HFFc6 (cell line): ENCODE measurements at places on chromosomes 1 and 21.

DNA sequence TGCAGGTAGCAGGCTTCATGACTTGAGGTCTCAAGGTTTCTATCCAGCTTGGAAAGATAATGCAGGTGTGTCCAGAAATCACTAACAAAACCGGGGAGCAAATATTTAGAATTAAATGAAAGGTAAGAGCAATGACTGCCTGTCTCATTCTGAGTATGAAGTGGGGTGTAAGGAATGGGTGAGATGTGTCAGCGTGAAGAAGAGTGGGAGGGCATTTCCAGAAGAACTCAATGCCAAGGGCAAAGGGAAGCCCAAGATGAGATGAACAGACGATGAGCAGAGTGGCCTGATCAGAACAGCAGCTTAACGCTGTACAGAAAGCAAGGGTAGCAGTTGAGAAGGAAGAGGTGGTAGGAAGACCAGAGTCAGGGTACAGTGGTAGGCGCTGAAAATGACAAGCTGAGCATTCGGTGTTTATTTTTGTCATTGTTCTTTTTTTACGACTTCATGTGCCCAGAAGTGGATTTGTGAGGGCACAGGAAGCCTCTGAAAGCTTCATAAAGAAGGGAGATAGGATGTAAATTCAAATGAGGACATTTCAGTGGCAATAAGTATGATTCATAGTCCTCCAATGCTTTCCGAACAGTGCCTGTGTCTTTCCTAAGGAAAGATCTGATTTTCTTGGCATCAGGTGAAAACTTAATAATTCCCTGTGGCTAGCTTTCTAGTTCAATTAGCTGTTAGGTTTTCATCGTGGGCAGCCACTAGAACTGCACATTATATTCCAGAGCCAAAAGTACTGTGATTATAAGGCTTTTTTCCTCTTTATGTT lies 190.5 kb downstream of the APP start:
- no peak for DNase-seq

DNA sequence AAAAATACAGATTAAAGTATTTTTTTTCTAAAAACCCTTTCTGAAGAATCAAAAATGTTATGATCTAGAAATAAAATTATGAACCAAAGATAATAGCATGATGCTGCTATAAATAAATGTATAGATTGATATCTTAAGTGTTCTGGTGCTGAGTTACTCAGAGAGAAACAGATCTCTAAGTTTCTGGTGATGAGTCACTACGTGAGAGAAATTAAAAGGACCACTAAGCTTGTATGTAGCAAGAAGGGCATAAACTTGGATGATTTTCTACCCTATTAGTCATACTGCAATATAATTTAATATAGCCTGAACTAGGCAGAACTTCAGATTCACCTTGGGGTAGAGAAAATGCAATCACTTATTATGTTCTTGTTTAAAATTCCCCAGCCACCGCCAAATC lies 514.8 kb downstream of the AMY1C start:
- DNase-seq, result no peak

GRCh38 chr1:224637515-224637914 lies 21.4 kb downstream of the CNIH3 start:
- peak; percentile 98 for DNase-seq

- DNase-seq, result no peak
Measured at GRCh38 chr1:215321802-215322201, 239.3 kb downstream of the KCNK2 start.

- DNase-seq, result no peak
Measured at GRCh38 chr1:3000671-3001470, 20.4 kb upstream of the ACTRT2 start.

GRCh38 chr1:31699341-31699891 lies 4.4 kb downstream of the COL16A1 start:
- DNase-seq, result no peak

DNA sequence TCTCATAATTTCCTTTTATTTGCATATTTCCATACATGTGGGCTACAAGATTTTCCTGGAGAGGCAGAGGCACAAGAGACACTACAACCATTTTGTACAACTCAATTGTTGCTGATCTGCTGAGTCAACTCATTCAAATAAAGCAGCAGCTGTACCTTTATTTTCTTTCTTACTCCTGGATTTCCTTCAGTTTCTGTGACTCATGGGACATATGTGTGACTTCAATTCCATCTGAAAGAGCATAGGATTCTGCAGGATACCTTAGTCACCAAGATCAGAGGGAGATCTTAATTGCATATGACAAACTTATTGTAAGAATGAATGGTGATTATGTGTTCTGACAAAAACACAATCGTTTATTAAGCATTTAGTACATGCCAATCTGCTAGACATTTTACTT lies 2219.4 kb downstream of the NCAM2 start:
- DNase-seq, result no peak

- no peak for DNase-seq
Measured at GRCh38 chr1:33709783-33710718, 153.8 kb upstream of the HMGB4 start.

GRCh38 chr1:88284066-88284465 lies 400.0 kb upstream of the PKN2 start:
- DNase-seq, result no peak

GRCh38 chr21:34771512-34772028 lies 102.8 kb downstream of the CLIC6 start:
- peak; percentile 38 for DNase-seq

DNA sequence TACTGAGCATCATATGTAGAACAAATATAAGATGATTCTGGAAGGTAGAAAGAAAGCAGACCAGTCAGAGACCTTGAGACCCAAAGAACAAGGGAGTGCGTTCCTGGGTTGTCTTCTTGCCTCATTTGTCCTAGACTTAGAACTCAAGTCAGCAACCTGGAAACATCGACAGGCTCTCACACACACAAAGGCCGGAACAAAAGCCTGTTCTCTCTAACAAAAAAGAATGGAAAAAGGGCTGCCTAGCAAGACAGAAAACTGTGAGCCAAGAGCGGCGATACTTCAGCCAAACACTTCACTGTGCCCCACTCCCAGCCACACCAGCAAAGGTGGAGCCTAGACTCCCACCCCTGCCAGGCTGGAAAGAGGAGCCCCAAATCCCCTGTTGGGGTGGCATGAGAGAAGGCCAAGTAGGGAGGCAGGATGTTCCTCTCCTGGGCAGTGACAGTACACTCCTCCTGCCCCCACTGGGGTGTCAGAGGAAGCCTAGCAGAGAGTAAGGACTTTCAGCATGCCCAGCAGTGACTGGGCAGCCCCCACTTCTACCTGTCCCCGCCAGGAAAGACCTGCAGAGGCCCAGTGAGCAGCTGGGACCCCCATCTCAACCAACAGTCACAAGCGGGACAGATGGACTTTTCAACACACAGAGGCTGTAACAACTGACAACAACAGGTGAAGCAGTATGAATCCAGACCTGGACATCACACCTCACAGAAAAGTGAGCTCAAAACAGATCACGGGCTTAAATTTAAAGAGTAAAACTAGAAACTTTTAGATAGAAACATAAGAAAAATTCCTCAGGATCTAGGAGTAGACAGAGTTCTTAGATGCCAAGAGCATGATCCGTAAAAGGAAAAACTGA lies 33.0 kb downstream of the MRAP start:
- DNase-seq, result no peak

- no peak for DNase-seq
Measured at GRCh38 chr1:228373004-228373680, 33.5 kb downstream of the TRIM11 start.

- DNase-seq, result no peak
Measured at GRCh38 chr1:112743174-112744008, 28.3 kb upstream of the PPM1J start.

GRCh38 chr1:17606826-17607440 lies 67.4 kb downstream of the ARHGEF10L start:
- DNase-seq, result peak; percentile 56

DNA sequence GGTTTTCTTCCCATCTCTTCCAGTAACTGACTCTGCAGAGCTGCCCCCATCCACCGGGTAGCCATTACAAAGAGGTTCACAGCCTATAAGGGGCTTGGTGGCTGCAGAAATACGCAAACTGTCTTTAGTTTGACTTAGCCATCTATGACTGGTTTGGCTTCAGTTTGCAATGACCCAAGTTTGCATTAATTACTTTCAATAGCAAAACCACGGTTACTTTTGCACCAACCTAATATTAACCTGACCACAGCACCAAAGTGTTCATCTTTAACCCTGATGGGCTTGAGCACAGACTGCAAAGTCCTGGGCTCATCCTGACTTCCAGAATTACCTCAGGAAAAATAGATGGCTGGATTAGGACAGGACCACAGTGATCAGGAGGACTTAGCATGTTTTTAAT lies 2.2 kb upstream of the HAO2 start:
- DNase-seq, result no peak

- no peak for DNase-seq
Measured at GRCh38 chr1:225815526-225816178, 5.7 kb downstream of the EPHX1 start.

- DNase-seq, result no peak
Measured at GRCh38 chr1:202616355-202616915, 93.8 kb downstream of the SYT2 start.
